ENCODE measurements at places on chromosomes 6 and 20.

DNA sequence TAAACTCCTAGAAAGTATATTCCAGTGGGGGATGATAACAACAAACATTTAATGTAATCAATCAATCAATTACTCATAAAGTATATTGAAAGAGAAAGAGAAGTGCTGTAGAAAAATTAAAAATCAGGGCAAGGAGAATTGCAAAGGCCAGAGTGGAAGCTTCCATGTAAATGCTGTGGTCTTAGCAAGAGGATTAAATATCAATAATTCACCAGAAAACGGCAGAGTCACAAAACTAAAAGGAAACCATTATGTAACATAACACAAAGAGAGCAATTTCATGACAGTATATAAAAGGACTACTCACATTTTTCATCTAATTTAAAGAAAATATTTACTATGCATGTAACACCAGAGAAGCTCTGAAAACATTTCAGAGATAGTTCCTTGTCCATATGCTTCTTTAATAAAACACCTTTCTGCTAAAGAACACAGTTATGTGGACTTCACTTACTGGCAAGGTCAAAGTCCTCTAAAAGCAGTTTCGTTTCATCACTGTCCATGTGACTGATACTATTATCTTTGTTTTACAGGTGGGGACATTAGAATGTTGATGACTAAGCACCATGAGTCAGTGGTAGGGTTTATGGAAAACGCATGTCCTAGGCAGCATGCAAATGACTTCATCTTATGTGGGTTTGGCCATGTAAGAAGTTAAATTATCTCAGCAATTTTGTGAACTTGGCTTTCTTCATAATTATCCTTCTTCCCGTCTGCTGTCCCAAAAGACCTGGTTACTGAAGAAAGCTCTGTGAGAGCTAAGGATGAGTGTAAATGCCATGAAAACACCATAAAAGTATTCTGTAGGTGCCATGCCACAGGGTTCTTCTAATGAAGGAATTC lies 185.8 kb upstream of the TENT5A start:
- no peak for DNase-seq

DNA sequence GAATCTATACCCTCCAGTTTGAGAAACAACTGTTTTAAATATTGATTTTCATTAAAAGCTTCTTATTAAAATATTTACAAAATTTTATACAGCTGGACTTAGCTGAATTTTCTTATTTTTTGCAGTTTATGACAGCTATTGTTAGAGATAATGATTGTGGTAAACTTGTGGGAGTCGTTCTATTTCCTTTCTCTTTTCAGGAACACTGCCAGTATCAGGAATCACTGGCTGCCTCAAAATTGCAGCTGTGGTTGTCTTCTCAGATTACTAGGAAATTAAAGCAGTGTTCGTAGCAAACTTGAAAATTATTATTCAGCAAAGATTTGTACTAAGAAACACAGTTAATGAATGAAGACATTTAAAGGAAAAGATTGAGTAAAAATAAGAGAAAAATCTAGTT lies 311.0 kb downstream of the CENPW start:
- no peak for DNase-seq

DNA sequence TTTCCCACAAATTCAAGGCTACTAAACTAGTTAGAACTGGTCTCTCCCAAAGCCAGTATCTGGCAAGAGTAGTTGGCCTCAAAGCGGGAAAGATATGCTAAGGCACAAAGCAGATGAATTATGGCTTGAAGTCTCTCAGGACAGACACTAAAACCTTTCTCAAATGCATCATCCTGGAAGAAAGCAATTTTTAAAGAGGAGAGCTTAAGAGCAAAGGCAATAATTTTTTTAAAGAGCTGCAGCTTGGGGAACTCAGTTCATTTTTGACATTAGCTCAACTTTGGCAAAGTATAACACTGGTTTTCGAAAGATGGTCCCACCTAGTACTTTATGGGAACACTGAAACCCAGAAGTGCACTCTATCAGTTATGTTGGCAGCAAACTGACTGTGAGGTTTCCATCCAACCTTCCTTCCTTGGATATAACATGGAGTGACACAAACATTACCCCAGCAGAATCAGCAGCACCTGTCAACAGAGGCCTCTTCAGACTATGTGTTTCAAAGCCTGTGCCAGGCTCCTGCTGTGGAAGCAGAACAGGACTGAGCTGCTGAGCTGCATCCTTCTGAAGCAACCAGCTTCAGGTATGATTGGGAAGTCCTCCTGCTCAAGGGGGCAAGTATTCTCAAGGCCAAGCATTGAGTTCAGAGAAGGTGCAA lies 852.3 kb upstream of the HS3ST5 start:
- DNase-seq, result no peak

GRCh38 chr6:105940990-105941389 lies 145.1 kb upstream of the PRDM1 start:
- no peak for DNase-seq

- no peak for DNase-seq
These were observed 26.7 kb upstream of the FOXF2 start for GRCh38 chr6:1362643-1363042.

DNA sequence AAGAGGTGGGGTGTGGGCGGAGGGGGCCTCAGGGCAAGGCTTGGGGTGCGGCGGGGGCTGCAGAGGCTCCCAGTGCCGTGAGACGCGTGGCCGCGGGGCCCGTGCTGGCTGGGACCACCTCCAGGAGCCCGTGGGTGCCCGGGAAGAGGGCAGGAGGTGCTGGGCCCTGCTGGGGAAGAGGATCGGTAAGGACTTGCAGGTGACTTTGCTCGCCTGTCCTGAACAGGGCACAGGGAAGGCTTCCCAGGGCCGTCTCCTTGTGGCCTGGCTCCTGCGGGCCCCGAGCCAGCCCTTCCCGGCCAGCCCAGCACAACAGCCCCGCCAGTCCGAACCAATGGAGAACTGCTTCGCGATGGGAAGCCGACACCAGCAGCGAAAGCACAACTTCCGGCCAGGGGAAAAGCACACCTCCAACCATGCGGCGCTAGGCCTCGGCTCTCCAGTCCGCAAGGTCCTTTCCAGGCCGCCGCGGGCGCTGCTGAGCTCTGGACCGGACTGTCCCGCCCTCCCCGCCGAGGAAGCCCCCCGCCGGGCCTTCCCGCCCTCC lies 32.3 kb downstream of the IRF4 start:
- no peak for DNase-seq

DNA sequence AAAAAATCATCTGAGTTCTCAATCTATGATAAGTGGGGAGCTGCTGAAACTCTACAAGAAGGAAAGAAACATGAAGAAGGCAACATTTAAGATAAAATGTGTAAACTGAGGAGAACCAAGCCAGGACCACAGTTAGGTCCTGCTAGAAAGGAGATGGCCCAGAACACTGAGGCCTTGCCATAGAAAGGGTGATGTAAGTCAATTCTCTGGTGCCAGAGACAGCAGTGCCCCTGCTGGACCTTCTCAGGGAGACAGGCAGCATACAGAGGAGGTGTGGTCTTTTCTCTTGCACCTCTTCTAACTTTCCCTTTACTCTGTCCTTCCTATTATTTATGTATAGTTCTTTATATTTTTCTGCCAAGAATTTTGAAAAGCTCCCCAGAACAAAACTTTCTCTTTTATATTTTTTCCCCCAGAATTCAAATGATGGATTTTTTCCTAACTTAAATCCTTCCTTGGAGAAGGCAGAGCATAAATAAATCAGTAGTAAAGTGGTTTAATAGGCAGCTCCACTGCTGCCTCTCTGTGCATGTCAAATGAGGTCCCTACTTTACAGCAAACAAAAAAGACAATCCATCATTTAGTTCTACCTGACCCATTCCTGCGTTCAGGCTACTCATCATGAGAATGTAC lies 9.0 kb downstream of the UQCC2 start:
- no peak for DNase-seq

GRCh38 chr6:157497579-157497978 lies 116.6 kb downstream of the ZDHHC14 start:
- no peak for DNase-seq

DNA sequence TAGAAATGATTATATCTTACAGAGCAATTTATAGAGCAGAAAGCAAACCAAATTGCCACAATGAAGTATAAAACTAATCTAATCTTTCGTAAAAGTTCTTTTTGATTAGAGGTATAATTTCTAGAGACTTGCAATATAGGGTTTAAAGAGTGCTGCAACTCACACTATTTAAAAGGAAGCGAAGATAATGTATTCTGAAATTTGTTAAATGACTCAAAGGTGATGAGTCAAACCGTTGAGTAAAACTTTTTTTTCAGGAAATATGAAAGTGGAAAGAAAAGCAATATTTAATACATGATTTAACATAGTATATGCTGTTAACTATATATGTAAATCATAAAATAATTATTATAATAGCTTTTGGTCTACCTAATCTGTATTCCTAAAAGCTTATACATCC lies 133.6 kb downstream of the SYNE1 start:
- DNase-seq, result no peak

DNA sequence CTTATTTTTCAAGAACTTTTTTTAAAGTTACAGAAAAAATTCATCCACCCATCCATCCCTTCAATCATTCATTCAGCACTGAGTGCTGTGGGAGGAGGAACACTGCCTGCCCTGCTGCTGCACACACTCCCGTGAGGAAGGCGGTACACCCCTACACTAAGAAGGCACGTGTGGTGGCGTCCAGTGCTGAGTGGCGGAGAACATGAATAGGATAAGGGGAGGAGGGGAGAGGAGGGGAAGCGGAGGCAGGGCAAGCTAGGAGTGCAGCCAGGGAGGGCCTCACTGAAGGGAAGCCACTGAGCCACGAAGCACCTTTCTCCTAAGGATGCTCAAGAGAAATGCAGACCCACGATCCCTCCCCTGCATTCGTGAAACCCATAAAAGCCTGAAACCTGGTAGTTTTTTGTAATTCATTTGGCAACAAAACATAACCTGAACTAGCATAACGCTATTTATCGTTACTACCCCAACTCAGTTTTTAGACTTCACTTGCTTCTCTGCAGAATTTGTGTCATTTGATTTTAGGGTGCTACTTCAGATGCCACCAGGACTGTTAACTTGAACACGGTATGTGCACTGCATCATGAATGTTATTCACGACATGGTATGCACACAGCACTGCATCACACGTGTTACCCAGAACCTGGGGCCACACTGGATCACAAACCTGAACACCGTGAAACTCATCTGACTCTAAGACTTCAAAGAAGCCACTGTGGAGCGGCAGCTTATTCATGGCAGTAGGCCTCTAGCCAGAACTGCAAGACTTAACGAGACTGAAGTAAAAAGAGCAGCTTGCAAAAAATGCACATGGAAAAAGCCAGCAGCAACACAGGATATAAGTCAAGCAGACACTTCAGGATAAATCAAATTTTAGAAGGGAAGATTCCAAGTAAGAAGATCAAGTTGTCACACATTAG lies 3.5 kb downstream of the RNASET2 start:
- DNase-seq, result no peak

- peak; percentile 4 for DNase-seq
These were observed 62.6 kb downstream of the GINS1 start for GRCh38 chr20:25470045-25470444.

DNA sequence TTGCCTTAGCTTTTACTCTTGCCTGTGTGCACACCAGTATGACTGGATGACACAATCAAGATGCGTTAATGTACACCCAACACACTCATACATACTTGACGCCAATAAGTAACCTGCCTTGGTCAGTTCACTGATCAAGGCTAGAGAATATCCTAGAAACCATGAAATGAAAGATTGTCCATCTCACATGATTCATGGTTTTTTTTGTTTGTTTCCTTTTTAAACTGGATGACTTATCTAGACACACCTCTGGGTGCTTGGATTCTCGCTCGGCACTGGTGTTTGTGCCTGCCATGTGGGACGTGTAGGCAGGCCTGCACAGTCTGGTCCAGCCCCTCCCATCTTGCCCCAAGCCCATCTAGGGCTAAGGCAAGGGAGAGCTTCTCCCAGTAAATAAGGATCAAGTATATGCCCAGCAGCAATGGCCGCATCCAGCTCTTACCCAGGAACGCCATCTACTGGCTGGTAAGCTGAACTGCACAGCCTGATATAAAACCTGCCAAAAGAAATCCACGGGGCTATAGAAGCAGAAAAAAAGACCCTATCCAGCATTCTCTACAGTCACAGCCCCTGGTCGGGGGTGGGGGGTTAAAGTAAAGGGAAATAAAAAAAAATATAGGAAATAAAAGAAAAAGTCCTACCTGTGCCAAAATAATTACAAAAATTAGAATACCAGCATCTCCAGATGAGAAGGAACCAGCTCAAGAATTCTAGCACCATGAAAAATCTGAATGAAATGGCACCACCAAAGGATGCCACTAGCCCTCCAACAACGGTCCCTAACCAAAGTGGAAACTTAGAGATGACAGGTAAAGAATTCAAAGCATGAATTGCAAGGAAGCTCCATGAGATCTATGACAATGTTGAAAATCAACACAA lies 73.3 kb downstream of the OTOR start:
- no peak for DNase-seq

DNA sequence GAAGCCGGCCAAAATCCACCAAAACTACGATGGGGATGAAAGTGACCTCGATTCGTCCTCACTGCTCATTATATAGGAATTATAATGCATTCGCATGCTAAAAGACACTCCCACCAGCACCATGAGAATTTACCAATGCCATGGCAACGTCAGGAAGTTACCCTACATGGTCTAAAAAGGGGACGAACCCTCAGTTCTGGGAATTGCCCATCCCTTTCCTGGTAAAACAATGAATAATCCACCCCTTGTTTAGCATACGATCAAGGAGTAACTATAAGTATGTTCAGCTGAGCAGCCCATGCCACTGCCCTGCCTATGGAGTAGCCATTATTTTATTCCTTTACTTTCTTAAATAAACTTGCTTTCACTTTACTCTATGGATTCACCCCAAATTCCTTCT lies 20.1 kb upstream of the FAM110A start:
- DNase-seq, result no peak

DNA sequence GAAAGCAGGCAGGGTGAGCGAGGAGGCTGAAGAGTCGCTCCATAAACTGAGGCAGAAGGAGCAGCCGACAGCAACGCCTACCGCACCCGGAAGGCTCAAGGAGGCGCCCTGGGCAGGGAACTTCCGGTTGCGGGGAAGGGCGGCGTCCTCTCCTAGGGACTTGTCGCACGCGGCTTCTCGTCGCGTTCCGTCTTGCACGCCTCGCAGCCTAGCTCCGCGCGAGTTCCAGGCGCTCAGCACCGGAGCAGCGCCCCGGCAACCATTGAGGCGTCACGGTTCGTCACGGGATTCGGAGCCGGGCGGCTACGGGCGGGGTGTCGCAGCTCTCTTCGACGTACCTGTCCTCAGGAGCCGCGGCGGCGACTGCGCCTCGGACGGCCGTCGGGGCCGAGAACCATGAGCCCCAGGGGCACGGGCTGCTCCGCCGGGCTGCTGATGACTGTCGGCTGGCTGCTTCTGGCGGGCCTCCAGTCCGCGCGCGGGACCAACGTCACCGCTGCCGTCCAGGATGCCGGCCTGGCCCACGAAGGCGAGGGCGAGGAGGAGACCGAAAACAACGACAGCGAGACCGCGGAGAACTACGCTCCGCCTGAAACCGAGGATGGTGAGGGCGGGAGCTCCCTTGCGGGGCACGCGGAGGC lies at the start of gene SPACA1:
TSS of gene SPACA1 (plus strand) at position 332 of the 641 bp plus-strand sequence. CDS start at position 397, 65 bp downstream.
- DNase-seq, result no peak

- no peak for DNase-seq
These were observed 54.9 kb upstream of the FRMD1 start for GRCh38 chr6:168133687-168134559.
